ENCODE measurements at places on chromosomes 16 and 17.
A peak's percentile ranks its signal among the peaks of the same experiment; 100 is the strongest.

DNA sequence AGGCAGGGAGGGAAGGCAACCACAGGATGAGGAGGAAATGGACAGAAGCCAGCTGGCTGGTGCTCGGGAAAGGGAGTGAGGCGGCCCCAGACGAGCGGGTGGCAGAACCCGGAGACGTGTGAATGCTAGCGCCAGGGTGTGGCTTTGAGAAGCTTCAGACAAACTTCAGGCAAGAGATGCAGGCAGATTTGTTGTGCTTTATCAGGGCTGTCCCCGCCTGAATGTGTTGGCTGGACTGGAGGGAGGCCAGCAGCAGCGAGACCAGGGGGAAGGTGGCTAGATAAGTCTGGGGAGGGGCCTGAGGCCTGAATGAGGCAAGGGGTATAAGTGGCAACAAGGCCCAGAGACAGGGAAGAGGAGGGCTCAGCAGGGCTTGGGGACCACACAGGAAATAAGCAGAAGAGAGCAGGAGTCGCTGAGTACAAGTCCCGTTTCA is 22.0 kb downstream of the CAMKK1 start:
- peak; percentile 59 for DNase-seq

- DNase-seq = no peak
Observed at GRCh38 chr16:53541326-53541725, 38.3 kb upstream of the AKTIP start.

DNA sequence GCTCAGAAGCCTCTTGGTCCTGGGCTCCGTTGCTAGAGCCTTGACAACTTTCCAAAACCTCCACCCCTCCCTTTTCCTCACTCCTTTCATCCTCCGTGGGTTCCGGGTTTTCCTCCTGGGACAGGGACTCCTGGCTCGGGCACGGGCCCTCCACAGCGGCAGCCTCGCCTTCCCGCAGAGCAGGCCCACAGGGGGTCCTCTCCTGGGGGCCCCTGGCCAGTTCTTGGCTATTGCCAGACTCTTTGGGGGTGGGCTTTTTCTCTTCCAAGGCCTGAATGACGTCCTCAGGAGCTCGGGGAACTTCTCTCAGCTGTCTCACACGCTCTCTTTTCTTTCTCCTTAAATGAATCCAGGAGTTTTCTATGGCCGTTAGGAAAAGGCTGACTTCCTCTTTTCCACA is 19.3 kb upstream of the MNT start:
- no peak for DNase-seq

GRCh38 chr16:74607310-74607961 is 522 bp upstream of the GLG1 start:
- no peak for DNase-seq

GRCh38 chr16:4680673-4681470 is 12.5 kb upstream of the NUDT16L1 start:
- no peak for DNase-seq

DNA sequence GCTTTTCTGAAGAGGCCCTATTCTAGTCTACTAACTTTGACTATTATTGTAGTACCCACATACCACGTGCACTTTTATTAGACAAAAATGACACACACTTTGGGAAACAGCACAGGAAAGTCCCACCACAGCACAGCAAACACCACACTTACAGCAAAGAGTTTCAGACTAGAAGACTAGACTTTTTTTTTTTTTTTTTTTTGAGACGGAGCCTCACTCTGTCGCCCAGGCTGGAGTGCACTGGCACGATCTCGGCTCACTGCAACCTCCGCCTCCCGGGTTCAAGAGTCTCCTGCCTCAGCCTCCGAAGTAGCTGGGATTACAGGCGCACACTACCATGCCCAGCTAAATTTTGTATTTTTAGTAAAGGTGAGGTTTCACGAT is 20.1 kb downstream of the YWHAE start:
- DNase-seq = peak; percentile 85

DNA sequence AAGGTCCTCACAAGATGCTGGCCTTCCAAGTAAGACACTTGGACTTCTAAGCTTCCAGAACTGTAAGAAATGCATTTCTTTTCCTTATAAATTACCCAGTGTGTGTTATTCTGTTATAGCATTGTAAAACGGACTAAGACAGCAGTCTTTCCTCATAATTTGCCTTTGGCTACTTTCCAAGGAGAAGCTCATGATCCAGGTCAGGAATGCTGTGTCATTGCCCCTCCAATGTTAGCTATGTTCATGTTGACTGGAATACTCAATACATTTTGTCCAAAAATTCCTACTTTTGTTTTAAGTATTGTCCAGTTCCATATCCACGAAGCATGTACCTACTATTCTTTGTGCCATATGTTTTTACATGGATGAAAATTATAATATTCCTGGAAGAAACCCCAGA is 234.6 kb downstream of the HS3ST3A1 start:
- DNase-seq = no peak

- DNase-seq = no peak
Observed at GRCh38 chr17:52047086-52047485, 111.4 kb downstream of the CA10 start.

- DNase-seq = no peak
Observed at GRCh38 chr16:85605912-85606841, 6.9 kb upstream of the GSE1 start.

DNA sequence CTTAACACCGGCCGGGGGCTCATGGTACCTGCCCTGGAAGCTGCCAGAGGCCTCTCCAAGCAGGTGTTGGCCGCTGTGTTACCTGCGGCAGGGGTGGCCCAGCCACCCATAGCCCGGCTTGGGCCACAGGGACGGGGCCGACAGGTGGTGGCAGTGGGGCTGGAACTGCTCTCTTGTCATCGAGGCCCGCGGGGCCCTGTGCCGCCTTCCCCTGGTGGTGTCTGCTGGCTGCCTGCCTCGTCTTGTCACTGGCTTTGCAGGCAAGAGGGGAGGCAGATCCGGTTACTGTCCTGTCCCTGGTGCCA is 27.1 kb downstream of the GSE1 start:
- no peak for DNase-seq

DNA sequence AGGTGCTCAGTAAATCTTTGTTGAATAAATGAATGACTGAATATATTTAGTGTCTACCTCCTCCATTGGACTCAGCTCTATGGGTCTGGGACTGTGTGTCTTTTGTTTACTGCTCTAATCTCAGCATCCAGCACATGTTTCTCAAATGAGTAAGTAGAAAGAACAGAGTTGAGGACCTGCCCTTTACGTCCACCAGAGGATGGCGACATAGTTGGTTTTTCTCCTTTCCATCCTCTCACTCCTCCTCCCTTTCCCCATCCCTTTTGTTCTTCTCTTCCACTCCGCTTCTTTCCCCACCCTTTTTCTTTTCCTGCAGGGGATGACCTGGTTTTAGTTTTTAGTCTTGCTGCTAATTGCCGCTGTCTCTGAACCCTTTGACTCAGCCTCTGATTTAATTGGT is 12.1 kb upstream of the CHP2 start:
- no peak for DNase-seq

- DNase-seq = no peak
Observed at GRCh38 chr16:7271486-7271885, 61.2 kb upstream of the RBFOX1 start.

GRCh38 chr17:43439041-43439440 is 40.2 kb downstream of the ARL4D start:
- DNase-seq = no peak

- DNase-seq = peak; percentile 76
Observed at GRCh38 chr17:32483451-32484019, 3.3 kb upstream of the CDK5R1 start.

DNA sequence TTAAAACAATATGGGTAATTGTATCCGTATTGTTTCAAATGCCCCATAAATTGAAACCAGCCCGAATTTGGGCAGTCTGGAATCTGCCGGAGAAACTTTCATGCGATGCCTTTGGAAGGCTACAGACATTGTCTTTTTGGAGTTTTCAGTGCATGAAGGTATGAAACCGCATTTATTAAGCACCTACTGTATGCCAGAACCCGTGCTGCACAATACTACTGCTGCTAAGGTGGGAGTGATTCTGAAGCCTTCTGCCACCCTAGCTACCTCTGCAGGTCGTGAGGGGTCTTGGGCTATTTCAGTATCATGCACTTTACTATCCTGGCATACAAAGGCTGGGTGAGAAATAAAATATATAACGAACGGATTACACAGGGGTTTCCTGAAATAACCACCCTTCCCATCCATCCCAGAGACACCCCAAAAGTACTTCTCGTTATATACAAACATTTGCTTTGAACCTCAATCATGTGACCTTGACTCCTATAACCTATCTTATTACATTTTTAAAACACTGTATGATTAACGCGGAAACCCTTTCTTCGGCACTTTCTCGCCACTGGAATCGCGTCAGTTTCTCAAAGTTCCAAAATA is 1.0 kb upstream of the MSI2 start:
- no peak for DNase-seq

DNA sequence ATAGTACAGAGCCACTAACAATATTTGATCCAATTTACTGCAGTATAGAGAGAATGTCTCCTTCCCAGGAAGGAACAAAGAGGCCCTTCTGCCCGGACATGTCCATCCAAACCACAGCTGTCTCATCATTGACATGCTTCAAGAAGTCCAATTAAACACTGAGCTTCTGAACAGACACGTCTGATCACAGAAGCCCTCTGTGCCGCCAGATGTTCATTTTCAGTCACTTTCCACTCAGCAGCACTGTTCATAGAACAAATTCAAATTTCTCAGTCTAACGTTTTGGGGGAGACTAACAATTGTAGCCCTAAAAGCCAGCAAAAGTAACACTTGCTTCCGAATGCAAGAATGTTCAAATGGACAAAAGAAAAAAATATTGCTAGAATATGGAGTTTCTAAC is 15.3 kb downstream of the ZC3H7A start:
- peak; percentile 83 for DNase-seq

DNA sequence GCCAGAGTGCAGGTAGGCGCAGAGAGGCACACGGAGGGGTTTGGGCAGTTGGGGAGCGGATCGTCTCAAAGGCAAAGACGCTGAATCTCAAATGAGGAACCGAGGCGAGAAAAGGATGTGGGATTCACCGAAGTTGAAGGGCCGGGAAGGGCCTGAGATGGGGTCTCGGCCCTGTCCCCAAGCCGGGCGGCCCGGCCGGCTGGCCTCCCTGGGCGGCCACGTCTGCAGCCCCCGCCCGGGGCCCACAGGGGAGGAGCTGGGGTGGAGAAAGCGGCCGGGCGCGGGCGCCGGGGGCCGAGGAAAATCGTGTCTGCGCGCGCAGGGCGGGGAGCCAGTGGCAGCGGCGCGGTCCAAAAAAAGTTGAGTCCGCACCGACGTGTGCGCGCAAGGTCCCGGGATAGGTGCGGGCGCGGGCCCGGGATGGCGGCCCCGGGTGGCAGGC is 458 bp downstream of the SLC12A4 start:
- DNase-seq = peak; percentile 43

- DNase-seq = peak; percentile 46
Observed at GRCh38 chr16:57277586-57277985, 6.9 kb downstream of the PLLP start.

DNA sequence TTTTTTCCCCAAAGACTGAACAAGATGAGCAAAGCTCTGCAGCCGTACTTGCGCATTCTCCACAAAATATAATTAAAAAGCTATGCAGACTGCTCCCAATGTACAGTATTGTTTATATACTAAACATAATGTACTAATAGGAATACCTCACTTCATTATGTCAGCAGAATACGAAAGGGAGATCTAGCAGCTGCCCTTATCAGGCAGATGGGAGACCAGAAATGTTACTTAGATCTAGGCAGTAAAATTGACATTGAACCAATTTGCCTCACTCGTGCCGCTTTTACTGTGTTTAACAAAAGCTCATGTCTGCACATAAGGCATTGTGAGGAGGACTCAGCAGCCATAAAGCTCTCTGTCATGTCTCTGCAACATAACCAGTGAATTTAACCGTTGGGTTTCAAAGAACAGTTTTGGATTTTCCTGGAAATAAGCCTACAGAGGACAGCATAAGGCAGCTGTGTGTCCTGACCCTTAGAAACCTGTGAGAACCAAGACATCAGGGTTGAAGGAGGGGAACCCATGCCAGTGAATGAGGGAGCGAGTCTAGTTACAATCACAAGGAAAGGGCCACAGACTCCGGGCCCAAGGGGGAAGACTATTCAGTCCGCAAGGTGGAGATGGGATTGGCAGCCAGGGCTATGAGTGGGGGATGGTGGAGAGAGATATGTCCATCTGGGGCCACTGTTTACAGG is 71.4 kb downstream of the GNAO1 start:
- no peak for DNase-seq

DNA sequence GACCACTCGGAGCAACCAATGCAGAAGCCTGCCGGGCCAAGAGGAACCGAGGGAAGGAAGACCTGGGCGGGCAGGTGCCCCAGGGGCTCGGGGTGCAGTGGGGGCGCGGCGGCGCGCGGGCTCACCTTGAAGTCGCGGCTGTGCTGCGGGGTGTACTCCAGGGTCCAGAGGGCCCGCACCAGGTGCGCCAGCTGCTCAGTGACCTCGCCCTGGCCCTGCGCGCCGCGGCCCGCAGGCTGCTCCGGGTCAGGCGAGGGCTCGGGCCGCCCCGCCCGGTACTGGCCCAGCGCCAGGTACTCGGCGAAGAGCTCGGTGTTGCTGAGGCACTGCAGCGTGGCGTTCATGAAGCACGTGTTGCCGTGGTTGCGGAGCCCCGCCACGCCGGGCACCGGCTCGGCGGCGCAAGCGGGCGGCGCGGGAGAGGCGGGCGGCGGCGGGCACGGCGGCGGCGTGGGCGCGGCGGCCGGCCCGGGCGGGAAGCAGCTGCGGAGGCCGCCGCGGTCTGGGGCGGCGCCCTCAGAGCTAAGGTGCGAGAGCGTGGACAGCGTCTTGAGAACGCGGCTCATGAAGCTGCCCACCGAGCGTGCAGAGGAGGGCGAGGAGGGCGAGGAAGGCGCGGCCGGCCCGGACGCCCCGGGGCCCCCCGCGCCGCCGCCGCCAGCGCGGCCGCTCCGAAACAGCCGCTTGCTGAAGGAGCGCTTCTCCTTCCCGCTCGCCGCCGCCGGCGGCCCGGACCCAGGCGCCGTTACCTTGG is 562 bp downstream of the USP31 start:
- peak; percentile 70 for DNase-seq

DNA sequence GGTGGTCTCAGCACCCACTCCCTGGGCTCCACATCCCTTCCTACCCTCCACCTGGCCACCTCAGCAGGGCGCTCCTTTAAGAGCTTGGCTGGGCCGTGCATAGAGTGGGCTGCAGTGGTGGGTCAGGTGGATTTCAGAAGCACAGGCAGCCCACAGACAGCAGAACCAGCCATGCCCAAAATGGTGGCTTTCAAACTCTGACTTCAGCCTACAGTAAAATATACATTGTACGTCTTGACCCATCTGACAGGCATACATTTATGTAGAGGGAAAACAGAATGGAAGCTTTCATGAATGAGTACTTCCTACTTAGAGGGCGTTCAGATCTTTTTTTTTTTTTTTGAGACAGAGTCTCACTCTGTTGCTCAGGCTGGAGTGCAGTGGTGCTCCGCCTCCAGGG is 26.0 kb upstream of the LASP1NB start:
- no peak for DNase-seq

GRCh38 chr17:49183801-49184200 is 26.6 kb downstream of the GNGT2 start:
- no peak for DNase-seq

Measured in GM12865 (cell line).